GM12892 (cell line): ENCODE measurements at places on chromosomes 4 and X.

GRCh38 chr4:141425124-141425523, 204.4 kb downstream of the ZNF330 start:
- DNase-seq, result no peak

DNA sequence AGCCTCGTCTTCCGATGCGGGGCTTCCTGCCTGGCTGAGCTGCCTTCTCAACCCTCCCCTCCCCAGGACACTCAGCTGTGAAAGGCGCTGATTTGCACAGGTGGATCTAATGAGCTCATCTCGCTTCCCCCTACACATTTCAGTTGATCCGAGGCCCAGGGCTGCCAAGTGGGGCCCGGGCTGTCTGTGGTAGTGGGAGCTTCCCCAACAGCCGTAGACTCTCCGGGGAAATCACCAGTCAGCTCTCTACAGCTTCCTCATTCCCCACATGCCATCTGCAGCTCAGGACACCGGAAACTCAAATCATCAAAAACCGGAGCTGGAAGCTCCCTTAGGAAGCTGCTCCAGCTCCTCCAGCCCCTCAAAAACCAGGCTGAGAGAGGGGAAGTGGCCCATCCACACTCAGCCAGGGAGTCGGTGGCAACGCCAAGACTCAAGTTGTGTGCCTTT, 56.2 kb downstream of the SMIM20 start:
- peak; percentile 23 for DNase-seq

DNA sequence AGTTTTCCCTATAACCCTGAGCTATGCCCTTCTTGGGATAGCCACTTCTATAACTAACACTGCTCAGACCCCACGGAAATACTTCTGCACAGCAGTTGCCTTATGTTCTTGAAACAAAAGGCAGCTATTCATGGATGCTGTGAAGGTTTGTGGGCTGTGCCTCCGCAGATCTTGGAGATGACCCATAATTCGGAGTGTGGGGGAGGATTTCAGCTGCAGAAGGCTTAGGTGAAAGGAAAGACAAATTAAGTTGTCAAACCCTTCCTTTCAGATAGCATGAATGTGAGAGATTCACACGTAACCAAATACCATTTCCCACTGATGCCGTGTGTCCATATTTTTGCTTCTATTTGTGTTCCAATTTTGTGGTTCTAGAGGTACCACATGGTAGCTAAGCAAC, 38.1 kb upstream of the NYX start:
- no peak for DNase-seq

DNA sequence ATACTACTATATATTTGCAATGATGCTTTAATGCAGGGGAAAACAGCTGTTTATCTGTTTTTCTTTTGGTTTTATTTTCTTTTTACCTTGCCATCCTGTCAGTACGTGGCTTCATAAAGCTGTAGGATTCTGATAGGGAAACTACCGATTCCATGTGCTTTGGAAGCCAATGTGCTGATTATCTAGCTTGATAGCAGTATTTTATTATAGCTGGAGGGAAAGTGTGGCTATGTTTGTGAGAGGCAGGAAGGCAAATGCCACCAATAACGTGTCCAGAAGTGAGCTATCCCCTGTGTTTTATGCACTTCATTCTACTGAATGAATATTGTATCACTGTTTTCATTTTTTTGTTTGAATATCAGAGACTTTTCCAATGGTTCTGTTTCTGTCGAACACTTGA, 43.7 kb downstream of the IL15 start:
- no peak for DNase-seq

- DNase-seq, result no peak
These were observed 173.9 kb upstream of the PGRMC2 start for GRCh38 chr4:128461291-128462102.

DNA sequence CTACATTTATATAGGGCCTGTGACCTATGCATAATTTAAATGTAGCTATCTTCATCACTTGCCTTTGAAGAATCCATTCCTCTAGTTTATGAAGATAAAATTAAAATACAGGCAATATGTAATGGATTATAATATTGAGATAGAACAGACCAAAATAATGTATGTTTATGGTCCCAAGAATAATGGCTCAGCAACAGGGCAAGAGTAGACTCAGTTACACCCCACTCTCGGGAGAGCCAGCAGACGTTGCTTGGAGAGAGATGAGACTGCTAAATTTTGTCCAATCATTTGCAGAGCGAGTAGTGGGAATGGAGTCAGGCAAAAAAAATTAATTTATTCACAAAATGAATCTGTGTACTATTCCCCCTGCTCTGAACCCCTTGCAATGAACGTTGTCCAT, 223.2 kb upstream of the FAT4 start:
- no peak for DNase-seq

DNA sequence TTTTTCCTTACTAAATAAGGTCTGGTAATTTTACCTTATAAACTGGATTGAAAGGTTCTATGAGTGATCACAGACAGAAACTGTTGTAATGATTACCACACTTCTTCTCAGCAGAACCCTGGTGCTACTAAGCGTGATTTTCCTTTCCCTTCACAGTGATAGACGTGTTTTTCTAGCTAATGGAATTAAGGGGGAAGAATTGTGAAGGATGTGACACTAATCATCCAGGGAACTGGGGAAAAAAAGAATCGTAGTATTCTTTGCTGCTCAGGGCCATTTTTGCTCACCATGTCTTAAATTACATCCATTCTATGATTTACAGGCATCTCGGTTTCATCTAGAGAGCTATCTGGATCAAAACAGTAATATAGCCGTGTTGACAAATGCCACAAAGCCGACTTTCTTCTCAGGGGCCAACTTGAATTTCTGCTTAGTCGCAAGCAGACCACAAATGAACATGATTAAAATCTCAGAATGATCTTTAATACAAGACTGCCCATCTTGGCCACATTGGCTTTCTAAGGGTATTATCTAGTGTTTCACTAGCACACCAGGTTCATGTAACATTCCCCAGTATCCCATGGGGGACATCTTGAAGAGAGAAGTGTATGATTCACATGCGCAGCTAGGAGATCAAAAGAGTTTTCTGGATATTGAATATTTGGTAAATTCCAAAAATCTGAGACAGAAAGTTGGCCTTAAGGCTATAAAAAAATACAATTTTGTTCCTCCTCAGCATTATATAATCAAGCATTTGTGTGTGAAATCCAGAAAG, 154.0 kb downstream of the UGT8 start:
- no peak for DNase-seq

- DNase-seq, result no peak
These were observed 168.7 kb downstream of the PRDM5 start for GRCh38 chr4:120753854-120754253.

GRCh38 chr4:25069014-25069413, 38.3 kb upstream of the LGI2 start:
- no peak for DNase-seq

DNA sequence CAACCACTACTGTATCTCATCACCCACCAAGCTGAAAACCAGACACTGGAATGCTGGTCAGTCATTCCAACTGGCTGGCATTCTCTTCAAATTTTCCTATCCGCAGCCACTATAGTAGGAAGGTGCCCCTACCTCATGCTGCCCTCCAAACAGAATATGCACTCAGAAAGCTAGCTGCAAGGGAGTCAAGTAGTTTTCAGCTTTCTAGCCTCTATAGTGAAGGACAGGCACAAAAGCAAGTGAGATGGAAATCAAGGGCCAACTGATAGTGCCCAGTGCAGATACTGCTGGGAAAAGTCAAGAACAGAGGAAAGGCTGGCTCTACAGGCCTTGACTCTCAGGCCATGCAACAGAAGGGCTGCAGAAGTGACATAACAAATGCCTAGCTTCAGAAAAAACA, 47.2 kb downstream of the BCOR start:
- DNase-seq, result no peak

DNA sequence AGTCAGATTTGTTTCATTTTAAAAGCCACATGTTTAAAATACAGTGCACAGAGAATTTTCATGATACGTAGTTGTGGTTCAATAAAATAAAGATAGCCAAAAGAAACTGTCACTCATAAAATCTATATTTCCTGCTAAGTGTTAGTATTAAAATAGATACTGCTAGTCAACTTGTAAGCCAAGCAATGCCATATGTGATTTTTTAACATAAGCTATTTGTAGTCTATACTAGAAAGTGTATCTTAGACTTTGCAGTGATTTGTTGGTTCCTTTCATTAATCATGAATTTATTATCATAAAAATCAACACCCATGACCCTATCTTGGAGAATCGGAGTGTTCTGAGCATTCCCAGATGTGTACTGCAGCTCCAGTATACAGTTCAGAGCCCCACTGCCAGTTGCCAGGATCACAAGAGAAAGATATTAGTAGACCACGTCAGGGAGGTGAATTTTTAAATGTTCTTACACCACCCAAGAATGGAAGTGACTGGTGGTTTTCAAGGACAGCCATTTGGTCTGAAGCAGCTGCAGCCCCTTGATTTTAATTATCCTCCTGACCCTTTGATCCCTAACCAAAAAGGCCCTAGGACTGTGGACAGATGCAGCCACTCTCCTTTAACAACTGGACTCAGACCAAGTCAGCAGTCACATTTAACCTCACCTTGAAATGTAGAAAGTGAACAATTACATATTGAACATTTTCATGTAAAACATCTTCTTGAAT, 163.1 kb downstream of the PALLD start:
- DNase-seq, result no peak

GRCh38 chr4:17613761-17614415, 553 bp upstream of the MED28 start:
- DNase-seq, result no peak

DNA sequence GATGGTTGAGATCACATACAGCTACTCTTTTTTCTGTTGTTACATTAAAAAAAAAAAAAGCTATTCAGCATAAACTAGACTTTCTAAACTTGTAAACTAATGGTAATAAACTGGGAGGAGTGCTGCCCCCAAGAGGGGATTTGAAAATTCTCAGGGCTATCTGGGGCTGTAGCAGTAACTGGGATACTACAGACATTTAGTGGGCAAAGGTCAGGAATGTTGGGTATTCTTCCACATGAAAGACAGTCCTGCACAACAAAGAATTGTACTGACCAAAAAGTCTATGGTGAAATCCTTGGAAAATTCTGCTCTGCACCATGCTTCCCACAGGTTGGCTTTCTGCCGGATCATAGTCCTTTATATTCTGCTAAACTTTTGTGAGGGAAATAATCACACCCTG, 232.6 kb upstream of the BOD1L1 start:
- no peak for DNase-seq

GRCh38 chr4:36757580-36758311, 476.3 kb downstream of the DTHD1 start:
- no peak for DNase-seq

GRCh38 chr4:82104578-82104977, 269.2 kb downstream of the HNRNPD start:
- DNase-seq, result no peak

DNA sequence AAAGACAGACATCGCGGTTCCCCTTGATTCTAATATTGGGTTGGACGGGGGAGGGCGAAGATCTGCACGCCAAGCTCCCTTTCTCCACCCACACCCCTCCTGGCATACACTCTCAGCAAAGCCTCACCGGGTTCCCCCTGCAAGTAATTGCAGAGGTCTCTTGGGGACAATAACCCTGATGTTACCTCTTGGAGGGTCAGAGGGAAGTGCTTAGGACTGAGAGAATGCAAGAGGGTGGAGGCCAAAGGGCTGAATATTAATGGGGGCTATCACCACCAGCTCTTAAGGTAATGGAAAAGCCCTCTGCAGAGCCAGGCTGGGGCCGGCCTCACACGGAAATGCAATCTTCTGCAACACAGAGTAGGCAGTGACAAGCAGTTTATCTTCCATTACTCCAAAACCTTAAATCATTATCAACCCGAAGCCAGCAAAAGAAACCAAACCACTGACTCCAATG, 344.1 kb upstream of the GATB start:
- DNase-seq, result no peak

- DNase-seq, result no peak
These were observed 39.2 kb upstream of the MSMO1 start for GRCh38 chr4:165288226-165288625.
